ENCODE measurements at places on chromosomes 12 and 14.

- peak overlapping the region; percentile 97 for H3K27ac ChIP-seq
- H3K4me1 ChIP-seq, result peaks cover 78% of the 10 kb centered on the region
- peak overlapping the region; percentile 51 for H3K4me3 ChIP-seq
- H3K27me3 ChIP-seq, result no peaks in the 10 kb centered on the region
Measured at GRCh38 chr14:68945585-68946488, 33.3 kb downstream of the ACTN1 start.

DNA sequence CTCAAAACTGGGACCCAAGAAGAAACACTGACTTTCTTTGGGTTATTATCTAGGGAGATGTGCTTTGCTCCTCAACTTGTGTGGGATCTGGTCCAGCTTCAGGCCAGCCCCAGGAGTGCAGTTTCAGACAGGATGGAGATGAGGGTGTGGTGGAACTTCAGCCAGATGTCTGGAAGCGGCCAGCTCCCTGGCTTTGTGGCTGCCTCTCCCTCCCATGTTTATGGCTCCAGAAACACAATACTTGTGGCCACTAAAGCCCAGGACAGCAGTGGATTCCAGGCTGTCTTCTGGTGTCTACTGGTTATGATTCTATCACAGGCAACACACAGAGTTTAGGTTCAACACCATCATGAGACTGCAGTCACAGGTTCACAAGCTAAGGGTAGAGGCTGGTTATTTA, 44.2 kb upstream of the EMP1 start:
- no peak overlapping the region for H3K27ac ChIP-seq
- no peak overlapping the region for H3K4me3 ChIP-seq
- no peaks in the 10 kb centered on the region for H3K27me3 ChIP-seq

DNA sequence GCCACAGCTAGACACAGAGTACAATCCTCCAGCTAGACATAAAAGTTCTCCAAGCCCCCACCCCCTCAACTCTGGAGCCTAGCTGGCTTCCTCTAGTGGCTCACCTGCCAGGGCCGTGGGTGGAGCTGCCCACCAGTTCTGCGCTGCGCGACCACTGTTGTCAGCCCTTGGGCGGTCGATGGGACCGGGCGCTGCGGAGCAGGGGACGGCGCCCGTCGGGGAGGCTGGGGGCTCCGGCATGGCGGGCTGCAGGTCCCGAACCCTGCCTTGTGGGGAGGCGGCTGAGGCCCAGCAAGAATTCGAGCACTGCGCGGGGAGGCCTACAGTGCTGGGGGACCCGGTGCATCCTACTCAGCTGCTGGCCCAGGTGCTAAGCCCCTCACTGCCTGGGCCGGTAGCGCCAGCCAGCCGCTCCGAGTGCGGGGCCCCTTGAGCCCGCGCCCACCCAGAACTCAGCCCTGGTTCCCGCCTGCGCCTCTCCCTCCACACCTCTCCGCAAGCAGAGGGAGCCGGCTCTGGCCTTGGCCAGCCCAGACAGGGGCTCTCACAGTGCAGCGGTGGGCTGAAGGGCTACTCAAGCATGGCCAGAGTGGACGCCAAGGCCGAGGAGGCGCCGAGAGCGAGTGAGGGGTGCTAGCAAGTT, 51.0 kb downstream of the RTN1 start:
- no peaks in the 10 kb centered on the region for H3K27me3 ChIP-seq
- H3K4me3 ChIP-seq, result no peak overlapping the region
- H3K4me1 ChIP-seq, result no peaks in the 10 kb centered on the region
- no peaks in the 10 kb centered on the region for H3K36me3 ChIP-seq

- H3K27ac ChIP-seq, result no peak overlapping the region
- no peak overlapping the region for H3K4me3 ChIP-seq
- H3K27me3 ChIP-seq, result no peaks in the 10 kb centered on the region
- no peaks in the 10 kb centered on the region for H3K4me1 ChIP-seq
- no peak for DNase-seq
Measured at GRCh38 chr12:121057794-121058193, 18.7 kb upstream of the OASL start.

- no peak overlapping the region for H3K27ac ChIP-seq
- H3K36me3 ChIP-seq, result no peaks in the 10 kb centered on the region
- no peaks in the 10 kb centered on the region for H3K27me3 ChIP-seq
- H3K4me3 ChIP-seq, result no peak overlapping the region
Measured at GRCh38 chr12:121724925-121725324, 12.4 kb downstream of the TMEM120B start.

DNA sequence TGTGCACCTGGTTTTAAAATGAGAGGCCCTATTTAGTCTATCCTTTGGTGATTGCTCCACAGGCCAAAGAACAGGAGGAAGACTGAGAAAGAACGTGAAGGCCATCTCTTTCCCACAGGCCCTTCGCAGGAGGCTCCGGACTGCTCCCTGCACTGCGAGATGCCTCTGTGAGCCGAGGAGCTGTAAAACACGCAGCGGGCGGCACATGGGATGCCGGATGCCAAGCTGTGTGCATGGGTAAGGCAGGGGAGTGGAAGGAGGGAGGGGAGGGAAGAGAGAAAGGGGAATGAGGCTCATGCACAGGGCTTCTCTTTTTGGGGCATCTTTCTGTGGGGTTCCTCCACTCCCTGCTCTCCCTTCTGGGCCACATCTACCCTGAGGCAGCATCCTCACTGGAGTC, 61.6 kb downstream of the SPTB start:
- H3K36me3 ChIP-seq, result no peaks in the 10 kb centered on the region
- no peaks in the 10 kb centered on the region for H3K27me3 ChIP-seq
- H3K27ac ChIP-seq, result no peak overlapping the region

GRCh38 chr12:47797441-47797840, 22.3 kb downstream of the HDAC7 start:
- H3K36me3 ChIP-seq, result peaks cover 56% of the 10 kb centered on the region
- DNase-seq, result no peak

DNA sequence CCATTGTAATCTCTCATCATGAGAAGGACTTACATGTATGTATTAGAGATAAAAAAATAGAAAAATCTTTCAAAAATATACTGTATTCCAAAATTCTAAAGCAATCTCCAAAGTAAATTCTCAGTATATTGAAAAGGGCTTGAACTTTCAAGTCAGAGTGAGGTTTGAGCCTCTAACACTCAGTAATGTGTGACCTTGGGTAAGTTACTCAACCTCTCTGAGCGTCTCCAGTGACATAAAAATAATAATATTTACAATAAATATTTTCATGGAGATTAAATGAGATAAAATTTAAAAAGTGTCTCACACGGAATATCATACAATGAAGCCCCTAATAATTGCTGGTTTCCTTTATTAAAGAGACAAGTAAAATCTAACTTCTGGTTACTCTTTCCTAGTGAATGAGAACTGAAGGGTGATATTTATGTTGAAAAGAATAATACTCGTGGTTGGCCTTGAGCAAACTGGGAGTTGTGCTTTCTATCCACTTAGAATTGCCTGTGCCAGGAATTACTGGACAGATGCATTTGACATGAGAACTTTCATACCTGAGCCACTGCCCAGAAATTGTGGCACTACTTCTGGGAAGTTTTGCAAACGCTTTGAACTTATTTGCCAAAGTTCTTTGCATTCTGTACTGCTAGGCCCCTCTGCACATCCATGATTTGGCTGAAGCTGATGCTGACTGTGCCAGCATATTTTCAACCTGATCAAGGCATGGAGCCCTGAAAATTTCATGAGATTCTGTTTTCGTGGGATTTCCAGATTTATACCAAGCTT, 933.7 kb downstream of the GALC start:
- H3K27me3 ChIP-seq, result no peaks in the 10 kb centered on the region
- H3K4me1 ChIP-seq, result no peaks in the 10 kb centered on the region
- H3K4me3 ChIP-seq, result no peak overlapping the region
- no peaks in the 10 kb centered on the region for H3K36me3 ChIP-seq
- H3K27ac ChIP-seq, result no peak overlapping the region

DNA sequence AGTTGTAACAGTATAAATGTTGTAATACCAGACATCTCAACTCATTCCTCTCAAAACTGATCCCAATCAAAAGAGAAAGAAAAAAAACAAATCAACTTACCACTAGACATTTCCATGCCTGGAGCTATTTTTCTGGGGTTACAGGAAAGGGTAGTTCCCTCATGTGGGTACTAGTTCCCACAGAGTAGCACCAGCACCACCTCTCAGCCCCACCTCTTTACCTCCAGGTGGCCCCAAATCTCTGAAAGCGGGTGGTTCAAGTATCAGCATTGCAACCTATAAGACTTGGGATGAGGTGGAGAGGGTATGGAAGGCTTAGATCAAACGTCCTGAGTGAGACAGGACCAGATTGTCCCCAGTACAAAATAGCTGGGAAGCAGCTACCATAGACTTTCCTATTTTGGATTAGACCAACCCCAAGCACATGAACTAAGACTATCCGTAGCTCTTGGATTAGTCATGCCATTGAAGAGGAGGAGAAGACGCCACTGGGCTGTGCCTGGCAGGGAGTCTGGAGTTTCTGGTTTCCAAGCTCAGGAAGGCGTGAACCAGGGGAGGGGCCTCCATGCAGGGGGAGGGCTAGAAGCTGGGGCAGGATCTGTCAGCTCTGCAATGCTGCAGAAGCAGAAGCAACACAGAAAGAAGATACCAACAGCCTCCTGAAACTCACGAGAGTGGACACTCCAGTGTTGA, at the start of gene SLC39A2:
SLC39A2 (plus strand) TSS at position 620 of the 693 bp plus-strand sequence. CDS start 154 bp downstream, outside the sequence.
- H3K4me1 ChIP-seq, result no peaks in the 10 kb centered on the region
- H3K4me3 ChIP-seq, result no peak within 1 kb of the TSS
- no peak for DNase-seq
- H3K27ac ChIP-seq, result no peak within 1 kb of the TSS
- H3K36me3 ChIP-seq, result peaks cover 26% of the 10 kb centered on the region

DNA sequence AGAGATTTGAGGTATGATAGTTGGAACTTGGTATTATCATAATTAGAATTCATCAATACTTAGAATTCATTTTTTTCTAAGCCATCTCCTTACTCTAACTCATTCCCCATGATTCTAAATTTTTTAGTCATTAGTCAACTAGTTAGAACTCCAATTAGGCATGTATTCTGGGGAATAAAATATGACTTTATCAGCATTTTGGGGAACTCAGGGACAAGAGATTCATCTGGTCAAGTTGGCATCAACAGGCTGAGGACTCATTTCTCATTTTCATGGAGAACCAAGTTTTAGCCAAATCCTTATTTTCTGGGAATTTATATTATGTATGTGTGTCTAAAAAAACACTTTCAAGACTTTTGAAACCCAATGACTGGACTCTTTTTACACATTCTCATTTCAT, 29.2 kb downstream of the DIP2B start:
- no peak for DNase-seq
- no peaks in the 10 kb centered on the region for H3K4me1 ChIP-seq
- no peaks in the 10 kb centered on the region for H3K36me3 ChIP-seq
- H3K4me3 ChIP-seq, result no peak overlapping the region
- H3K27me3 ChIP-seq, result no peaks in the 10 kb centered on the region
